ENCODE measurements at places on chromosomes 7 and 10.
A peak's percentile ranks its signal among the peaks of the same experiment; 100 is the strongest.

DNA sequence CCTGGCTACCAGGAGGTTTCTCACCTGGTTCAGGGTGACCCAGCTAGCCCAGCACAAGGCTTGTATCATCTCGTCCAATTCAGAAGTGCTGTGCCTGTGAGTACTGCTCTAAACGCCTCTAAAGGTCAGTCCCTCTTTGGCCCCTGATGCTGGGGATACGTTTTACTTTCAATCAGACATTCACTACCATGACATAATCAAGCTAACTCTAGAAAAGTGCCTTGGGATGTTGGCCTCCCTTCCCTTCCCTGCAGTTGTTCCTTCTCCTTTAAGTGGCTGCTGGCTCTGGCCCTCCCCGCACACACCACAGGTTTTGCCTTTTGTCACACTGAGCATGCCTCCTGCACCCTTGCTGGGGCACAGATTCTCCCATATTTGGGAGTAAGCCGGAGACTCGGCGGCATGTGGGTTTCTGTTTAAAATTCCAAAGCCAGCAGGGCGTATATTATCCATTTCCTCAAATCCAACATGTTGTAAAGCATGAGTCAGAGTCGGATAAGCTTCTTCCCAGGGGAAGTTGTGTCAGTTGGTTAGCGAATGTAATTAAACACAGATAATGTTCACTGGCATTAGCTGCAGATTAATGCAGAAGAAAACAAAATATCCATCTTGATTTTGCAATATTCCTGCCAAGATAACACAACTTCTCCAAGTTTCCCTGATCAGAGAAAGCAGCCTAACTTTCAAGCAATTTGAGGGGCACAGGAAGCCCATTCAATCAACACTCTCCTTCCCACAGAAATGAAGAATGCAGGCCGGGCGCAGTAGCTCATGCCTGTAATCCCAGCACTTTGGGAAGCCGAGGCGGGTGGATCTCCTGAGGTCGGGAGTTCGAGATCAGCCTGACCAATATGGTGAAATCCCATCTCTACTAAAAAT is 31.8 kb upstream of the VCL start:
- peak; percentile 97 for DNase-seq

DNA sequence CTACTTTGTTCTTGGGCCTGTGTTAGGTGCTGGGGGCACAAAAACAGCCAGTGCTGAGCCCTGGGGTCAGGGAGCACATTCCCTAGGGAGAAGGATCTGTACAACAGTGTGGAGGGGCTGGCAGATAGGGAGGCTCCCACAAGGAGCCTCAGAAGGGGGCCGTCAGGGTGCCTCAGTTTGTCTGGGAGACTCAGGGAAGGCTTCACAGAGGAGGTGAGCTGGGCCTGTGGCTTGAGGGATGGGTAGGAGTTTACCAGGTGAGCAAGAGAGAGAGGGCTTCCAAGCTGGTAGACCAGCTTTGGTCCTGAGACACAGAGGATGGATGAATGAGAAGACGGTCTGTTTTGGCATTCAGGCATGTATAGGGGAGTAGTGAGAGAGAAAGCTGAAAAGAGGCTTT is 52.1 kb downstream of the CAMK1D start:
- no peak for DNase-seq

- no peak for DNase-seq
Measured at GRCh38 chr7:85681241-85681640, 494.4 kb upstream of the SEMA3D start.

- DNase-seq = no peak
Measured at GRCh38 chr7:158804335-158804734, 25.0 kb downstream of the ESYT2 start.

GRCh38 chr10:43735907-43736306 is 87.2 kb upstream of the ZNF32 start:
- DNase-seq = peak; percentile 30

DNA sequence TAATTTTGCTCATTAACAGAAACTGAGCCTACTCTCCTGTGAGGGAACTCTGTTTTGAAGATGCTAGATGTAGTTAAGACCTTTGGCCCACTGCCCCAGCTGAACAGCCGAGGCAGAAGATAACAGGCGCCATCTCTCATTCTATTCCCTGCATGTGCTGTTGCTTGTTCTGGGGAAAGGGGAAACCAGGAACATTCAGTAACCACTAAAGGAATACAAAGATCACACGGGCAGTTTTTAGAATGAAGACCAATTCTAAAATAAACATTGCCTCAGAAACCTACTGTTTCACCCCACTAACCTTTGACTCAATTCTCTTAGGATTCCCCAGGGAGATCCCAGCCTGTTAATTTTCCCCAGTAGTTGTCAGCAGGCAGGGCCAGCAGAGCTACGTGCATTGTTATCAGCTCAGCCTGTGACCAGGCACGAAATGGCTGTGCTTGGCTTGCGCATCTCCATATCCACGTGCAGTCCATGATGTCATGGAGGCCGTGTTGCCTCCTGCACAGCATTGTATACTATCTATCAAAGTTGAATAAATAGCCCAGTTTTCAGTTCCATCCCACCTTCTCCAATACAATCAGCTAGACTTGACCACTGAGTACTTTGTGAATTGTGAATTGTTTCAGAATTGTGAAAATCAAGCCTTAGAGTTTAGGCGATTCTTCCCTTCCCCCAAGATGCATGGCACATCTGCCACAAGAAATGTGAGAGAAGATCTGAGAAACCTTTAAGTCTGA is 36.0 kb downstream of the ANK3 start:
- no peak for DNase-seq

- DNase-seq = no peak
Measured at GRCh38 chr7:111026343-111026742, 64.6 kb upstream of the LRRN3 start.

DNA sequence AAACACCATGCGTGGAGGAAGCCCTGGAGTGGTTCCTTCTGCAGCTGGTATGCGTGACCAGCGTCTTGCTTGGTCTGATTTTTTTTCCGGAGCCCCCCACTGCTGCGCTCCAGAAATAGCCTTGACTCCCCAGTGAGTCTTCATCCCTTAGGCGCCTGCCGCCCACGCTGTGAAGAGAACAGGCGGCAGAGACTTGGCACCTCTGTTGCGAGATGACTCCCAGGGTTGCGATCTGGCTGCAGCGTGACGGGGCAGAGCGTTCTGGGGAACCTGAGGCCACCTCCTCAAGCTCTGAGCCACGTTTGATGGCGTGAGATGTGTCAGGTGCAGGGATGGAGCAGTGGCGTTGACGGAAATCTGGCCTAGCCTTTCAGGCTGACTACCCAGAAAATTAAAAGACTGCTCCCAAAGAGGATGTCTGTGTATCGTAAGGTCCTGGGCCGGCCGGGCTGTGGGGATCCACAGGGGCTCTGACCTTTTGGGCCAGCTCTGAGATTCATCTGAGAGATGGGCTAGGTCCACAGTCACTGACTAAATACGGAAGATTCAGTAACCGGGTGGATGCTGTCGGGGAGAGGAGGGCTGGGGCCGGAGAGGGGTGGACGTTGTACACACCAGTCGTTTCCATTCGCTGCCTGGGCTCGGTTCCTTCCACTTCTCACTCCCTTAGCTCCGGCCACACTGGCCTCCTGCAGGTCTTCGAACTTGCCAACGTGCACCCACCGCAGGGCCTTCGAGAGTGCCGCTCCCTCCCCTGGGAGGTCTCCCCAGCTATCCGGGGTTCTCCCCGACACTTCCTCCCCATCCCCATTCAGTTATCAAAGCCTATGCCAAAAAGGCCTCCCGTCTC is 33.8 kb downstream of the PFKFB3 start:
- DNase-seq = no peak

GRCh38 chr7:110827287-110827855 is 263.6 kb upstream of the LRRN3 start:
- DNase-seq = no peak

GRCh38 chr7:20786421-20786778 is 286 bp downstream of the SP8 start:
- no peak for DNase-seq

- DNase-seq = no peak
Measured at GRCh38 chr10:130495891-130496636, 359.9 kb downstream of the GLRX3 start.

DNA sequence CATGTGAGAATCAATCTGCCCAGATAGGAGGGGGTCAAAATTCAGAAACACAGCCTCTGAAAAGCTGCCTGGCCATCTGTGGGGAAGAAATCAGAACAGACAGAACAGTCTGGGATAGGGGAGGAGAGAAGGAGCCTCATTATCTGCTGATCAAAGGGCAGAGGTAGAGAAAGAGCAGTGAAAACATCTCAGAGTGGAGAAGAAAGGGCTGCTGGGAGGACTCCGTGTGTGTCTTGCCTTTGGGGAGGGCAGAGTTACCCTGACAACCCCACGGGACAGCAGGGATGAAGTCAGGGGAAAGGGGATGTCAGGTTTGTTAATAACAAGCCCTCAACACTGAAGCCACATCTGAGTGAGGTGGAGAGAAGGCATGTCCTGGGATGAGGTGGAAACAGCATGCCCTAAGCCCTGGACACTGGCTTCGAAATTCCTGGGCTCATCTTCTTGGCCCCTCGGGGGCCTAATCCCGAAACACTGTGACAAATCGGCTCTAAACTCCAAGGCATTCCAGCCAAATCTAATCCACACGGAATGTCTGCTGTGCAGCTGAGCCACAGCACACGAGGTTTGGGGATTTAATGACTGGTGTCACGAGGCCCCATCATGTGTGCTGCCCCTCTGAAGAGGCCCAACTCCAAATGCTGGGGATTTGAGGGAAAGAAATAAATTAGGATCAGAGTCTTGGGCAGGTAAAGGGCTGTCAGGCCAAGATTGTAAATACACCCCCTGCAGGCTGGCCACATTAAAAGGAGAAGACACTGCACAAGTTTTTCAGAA is 82.8 kb upstream of the FGFR2 start:
- no peak for DNase-seq

DNA sequence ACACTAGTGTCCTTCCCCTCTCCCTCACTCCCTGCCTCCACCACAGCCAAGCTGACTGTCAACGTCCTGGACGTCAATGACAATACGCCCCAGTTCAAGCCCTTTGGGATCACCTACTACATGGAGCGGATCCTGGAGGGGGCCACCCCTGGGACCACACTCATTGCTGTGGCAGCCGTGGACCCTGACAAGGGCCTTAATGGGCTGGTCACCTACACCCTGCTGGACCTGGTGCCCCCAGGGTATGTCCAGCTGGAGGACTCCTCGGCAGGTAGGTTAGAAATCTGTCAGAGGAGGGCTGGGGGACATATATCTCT is 24.9 kb upstream of the VSIR start:
- DNase-seq = no peak

DNA sequence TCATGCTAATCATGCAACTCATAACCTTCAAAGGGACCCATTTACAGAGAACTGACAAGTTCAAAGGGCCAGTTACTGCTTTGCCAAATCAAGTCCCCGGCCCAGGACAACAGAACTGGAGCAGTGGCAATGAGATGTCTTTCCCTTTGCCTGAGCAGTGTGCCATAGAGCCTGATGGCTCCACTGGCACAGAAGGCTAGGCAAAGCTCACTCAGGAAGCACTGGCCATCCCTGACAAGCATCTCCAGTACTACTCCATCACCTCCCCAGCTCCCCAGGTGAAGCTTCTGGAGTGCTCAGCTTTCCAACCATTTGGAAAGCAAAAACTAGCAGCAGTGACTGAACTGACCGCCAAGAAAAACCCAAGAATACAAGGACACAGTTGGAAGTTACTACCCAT is 108.3 kb downstream of the SGMS1 start:
- no peak for DNase-seq

DNA sequence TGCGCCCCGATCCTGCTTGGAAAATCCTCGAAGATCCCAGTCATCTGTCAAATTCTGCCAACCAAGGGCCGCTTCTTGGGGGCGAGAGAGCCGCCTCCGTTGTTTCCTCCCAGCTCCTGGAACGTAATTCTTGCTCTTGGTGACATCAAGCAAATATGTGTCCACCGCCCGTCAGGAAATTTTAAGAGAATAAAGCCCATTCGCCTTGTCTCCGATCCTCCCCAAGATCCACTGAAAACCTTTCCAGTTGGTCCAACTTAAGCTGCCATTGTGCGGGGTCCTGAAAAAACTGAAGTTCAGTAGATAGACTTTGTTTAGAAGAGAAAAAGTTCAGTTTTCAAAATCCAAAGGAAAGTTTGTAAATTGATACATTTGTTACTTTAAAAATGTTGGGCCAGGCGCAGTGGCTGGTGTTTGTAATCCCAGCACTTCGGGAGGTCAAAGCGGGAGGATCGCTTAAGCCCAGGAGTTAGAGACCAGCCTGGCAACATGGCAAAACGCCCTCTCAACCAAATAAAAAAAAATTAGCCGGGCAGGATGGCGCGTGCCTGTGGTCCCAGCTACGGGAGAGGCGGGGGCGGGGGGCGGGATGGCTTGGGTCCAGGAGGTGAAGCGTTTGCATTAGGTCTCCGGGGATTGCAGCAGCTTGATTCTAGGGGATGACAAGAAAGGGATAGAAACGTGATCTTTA is 1.0 kb upstream of the ZNF800 start:
- peak; percentile 16 for DNase-seq

DNA sequence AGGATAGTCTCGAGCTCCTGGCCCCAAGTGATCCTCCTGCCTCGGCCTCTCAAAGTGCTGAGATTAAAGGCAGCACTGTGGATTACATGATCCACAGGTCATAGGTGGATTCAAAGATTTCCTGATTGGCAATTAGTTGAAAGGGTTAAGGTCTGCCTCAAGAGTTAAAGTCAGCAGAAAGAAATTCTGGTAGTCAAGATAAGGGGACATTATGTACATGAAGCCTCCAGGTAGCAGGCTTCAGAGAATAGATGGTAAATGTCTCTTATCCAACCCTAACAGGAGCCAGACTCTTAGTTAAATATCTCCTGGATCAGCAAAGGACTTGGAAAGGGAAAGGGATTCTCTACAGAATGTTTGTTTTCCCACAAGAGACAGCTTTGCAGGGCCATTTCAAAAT is 93.7 kb downstream of the SKIDA1 start:
- no peak for DNase-seq

GRCh38 chr10:110252151-110252550 is 44.7 kb downstream of the MXI1 start:
- no peak for DNase-seq

DNA sequence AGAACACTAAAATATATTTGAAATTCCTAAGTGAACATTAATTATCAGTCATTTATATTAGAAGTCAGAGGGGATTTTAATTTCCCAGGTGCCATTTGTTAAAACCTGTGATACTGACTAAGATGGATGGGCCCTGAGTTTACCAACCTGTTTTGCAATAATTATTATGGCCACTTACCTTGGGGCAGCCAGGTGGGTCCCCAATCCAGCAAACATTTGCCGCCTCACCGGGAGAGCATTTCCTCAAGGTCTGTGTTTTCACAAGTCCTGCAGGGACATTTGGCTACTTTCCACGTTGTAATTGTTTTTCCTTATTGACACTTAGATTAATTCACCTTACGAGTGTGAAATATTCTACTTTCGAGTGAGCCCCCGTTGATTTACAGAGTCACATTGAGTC is 251.2 kb upstream of the PPP2R2D start:
- no peak for DNase-seq
